ENCODE measurements at places on chromosomes 5 and 9.

DNA sequence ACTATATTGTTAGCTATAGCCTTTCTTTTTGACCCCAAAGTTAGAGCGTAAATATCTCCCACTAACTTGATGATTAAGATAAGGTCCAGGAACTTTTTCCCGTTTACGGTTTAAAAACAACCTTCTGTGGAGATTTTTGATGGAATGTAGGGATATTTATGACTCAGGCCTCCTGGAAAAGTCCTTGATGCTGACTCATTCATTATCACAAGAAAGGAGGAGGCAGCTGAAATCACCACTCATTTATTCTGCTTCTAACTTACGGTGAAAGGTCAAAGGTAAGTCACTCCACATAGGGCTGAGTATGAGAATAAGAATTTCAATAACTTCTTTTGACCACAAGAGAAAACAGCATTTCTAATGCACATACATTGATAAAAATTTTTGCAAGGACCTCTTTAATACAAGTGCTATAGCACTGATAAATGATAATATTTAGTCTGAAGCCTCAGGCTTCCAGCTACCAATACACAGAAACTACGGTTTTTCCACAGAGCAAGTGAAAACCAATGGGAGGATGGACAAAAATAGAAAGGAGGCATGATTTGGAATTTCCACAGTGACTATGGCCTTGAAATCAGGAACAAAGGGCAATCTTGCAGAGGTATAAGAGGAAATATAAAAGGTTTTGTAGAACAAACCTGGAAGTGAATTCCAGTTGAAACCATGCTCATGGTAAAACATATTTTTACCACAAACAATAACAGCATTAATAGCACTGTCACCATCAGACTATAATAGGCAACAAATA, 146.5 kb downstream of the PPP2R2B start:
- DNase-seq: no peak

- DNase-seq: no peak
Observed at GRCh38 chr9:16293610-16294009, 576.9 kb downstream of the BNC2 start.

GRCh38 chr9:28801144-28801799, 1228.0 kb upstream of the C9orf72 start:
- DNase-seq: no peak

GRCh38 chr5:5950658-5951057, 427.7 kb downstream of the MED10 start:
- DNase-seq: no peak

DNA sequence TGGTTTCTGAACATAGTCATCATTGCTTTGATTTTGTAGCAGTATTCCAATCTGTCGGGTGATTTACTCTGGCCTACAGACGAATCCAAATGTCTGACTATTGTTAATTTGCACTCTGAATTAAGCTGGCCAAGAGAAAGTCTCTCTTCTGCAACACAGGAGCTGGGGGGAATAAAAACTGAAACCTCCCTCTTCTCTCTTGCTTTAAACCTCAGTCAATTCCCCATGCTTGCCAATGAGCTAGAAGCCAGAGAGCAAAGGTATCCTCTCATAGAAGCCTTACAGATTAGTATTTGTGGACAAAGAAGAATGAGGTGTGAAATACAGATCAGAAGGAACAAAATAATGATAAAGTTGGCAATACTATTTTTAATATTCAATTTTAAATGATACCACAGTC, 353.9 kb upstream of the CDH10 start:
- no peak for DNase-seq

Data from HL-60 (cell line).